ENCODE measurements at places on chromosomes 2 and 18. TPM values are rescaled to one million over a fixed set of nuclear protein-coding genes. Genes with fewer than 3 reads are reported as not detected.

ZCCHC2 gene
- 8.9 TPM for total RNA-seq

PAX8 gene
- total RNA-seq, result 1.4 TPM

CCDC74B gene
- total RNA-seq, result 13.8 TPM

IL36G gene
- 0.59 TPM for total RNA-seq

VIL1 gene
- not detected for total RNA-seq

GPR39 gene
- 1.4 TPM for total RNA-seq

MTHFD2 gene
- total RNA-seq, result 79.5 TPM

STARD6 gene
- total RNA-seq, result not detected

DPP4 gene
- 0.49 TPM for total RNA-seq

MOGAT1 gene
- total RNA-seq, result 2.0 TPM

REG1B gene
- not detected for total RNA-seq

FBLN7 gene
- 18.4 TPM for total RNA-seq

KCNG2 gene
- 0.99 TPM for total RNA-seq

IRS1 gene
- 13.0 TPM for total RNA-seq

CAPN13 gene
- not detected for total RNA-seq

NABP1 gene
- 2.8 TPM for total RNA-seq

ALMS1 gene
- 55.3 TPM for total RNA-seq

FAM110C gene
- total RNA-seq, result 0.50 TPM

ECEL1 gene
- total RNA-seq, result 3.8 TPM

LTBP1 gene
- 61.9 TPM for total RNA-seq

NPPC gene
- total RNA-seq, result not detected

DOK6 gene
- 0.43 TPM for total RNA-seq

SLC9A4 gene
- not detected for total RNA-seq

PKP4 gene
- 72.1 TPM for total RNA-seq

L3MBTL4 gene
- 0.34 TPM for total RNA-seq

TMEM163 gene
- 0.95 TPM for total RNA-seq

FBXO15 gene
- 2.8 TPM for total RNA-seq

SLC4A3 gene
- total RNA-seq, result 0.88 TPM

SNRNP27 gene
- 131 TPM for total RNA-seq

BIN1 gene
- 26.9 TPM for total RNA-seq

DSG1 gene
- not detected for total RNA-seq

GCG gene
- total RNA-seq, result not detected

UBE2E3 gene
- 343 TPM for total RNA-seq

LIMS4 gene
- total RNA-seq, result not detected

HOXD11 gene
- total RNA-seq, result not detected

COPS8 gene
- 196 TPM for total RNA-seq

SH3BP4 gene
- 53.4 TPM for total RNA-seq

ANKRD44 gene
- total RNA-seq, result 3.4 TPM

RNF125 gene
- 4.4 TPM for total RNA-seq

ARHGEF33 gene
- total RNA-seq, result 0.19 TPM

SNTG2 gene
- total RNA-seq, result 5.5 TPM

CCDC138 gene
- total RNA-seq, result 47.2 TPM

SAG gene
- total RNA-seq, result 0.03 TPM

MEP1B gene
- total RNA-seq, result not detected

PHLPP1 gene
- total RNA-seq, result 20.8 TPM

DNAJC5G gene
- total RNA-seq, result not detected

MYCN gene
- total RNA-seq, result 26.7 TPM

HOXD13 gene
- not detected for total RNA-seq
